Omental fat pad (tissue), 4 donors: ENCODE measurements at places on chromosomes 7 and 10. TPM values are rescaled to one million over a fixed set of nuclear protein-coding genes. Genes with fewer than 3 reads are reported as not detected.

DNA sequence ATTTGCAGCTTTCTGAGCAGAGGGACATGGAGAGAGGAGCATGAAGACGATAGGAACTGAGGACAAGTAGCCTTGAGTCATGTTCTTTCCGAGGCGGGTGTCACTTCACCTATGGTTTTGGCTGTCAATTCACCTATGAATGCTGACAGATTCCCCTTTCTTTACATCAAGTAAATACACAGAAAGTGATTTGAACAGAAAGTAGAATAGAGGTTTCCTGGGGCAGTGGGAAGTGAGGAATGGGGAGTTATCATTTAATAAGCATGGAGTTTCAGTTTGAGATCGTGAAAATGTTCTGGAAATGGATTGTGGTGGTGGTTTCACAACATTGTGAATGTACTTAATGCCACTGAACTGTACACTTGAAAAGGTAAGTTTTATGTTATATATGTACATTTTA, 138.4 kb upstream of the MDFIC start:
- DNase-seq = no peak

DNA sequence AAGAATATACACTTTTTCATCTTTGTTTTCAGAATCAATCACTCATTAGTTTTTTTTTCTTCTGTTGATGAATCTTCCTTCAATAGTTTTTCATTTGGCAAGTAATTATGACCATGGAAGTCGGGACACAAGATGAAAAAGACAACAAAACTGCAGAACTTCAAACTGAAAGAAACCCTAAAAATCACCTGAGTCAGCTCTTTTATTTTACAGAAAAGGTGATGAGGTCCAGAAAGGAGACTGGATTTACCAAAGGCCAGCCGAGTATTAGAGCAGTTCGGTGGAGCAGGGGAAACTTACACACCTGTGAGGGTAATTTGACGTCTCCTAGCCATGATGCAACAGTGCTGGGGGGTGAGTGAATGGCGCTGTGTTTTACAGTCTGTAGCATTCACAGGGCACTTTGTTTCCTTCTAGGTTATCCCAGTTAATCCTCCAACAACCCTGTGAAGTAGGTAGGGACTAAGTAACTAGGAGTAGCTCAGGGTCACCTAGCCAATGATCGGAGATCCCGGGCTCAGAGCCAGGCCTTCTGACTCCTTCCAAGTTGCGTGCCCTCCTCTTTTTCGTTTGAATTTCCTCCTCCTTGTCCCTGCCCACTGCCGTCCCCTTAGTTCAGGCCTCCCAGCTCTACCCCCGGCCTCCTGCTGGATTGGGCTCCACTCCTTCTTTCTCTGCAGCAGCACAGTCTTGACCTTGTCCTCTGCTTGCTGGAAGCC, 14.0 kb downstream of the RBM20 start:
- no peak for DNase-seq

DNA sequence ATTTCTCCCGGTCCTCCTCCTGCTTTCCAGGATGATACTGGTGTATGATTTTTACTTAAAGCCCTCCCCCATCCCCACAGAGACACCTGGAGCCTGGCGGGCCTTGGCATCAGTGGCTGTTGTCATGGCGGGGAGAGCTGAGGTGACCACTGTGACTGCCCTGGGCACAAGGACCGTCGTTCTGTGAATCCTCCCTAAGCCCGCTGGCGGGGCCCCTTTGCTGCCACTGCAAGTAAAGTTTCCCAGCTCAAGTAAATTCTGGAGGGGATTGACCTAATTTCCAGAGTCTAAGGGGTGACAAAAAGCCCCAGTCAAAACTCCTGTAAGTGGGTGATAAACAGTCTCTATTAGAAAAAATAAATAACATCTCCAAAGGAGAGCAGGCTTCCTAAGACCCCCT, 393.2 kb upstream of the PODXL start:
- no peak for DNase-seq

Gene TCAF2
- total RNA-seq = 7.7 TPM

DNA sequence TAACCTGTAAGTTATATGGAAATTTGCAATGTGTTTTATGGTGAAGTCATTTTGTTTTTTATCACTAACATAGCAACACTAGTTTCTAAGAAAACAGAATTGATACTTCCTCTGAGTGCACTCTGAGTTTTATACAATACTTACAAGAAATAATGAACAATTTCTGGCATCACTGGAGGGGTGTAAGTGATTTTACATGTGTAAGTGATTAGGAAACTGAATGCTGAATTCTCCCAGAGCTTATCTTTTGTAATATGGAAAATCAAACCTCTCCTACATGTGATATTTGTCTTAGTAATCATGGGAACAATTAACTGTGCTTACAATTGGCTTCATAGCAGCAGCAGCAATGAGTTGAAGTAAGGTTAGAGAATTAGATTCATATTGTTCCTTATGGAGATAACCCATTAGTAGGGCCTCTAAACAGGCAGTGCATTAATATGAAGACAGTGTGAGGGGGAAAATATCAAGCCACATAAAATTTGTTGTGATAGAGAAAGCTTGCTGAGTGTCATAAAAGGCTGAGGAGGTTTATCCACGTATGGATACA, 37.4 kb downstream of the SEMA3C start:
- DNase-seq = no peak

DNA sequence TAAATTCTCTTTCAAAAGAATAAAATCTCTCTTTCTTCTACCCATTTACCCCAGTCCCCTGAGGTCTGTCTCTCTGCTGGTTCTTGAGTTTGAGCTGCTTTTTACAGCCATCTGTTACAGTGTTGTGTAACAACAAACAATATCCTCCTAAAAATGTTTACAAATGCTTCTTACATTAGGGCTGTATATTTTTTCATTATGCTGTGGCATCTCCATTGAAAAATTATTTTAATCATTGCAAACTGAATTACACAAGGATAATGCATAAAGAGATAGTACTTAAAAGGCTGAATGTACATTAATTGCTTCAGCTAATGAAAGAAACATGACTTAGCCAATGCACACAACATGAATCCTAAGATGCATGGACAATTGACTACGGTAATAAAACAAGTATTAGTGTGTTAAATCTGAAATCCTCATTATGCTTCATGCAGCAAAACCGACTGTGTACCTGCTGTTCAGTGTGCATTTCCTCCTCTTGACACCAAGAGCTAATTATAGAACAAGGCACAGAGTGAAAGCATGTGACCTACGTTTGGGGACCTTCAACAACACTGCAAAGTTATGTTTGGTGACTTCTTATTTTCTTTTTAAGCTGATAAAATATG, 181.7 kb upstream of the RHOBTB1 start:
- no peak for DNase-seq
